ENCODE measurements at places on chromosomes 1 and 21.

DNA sequence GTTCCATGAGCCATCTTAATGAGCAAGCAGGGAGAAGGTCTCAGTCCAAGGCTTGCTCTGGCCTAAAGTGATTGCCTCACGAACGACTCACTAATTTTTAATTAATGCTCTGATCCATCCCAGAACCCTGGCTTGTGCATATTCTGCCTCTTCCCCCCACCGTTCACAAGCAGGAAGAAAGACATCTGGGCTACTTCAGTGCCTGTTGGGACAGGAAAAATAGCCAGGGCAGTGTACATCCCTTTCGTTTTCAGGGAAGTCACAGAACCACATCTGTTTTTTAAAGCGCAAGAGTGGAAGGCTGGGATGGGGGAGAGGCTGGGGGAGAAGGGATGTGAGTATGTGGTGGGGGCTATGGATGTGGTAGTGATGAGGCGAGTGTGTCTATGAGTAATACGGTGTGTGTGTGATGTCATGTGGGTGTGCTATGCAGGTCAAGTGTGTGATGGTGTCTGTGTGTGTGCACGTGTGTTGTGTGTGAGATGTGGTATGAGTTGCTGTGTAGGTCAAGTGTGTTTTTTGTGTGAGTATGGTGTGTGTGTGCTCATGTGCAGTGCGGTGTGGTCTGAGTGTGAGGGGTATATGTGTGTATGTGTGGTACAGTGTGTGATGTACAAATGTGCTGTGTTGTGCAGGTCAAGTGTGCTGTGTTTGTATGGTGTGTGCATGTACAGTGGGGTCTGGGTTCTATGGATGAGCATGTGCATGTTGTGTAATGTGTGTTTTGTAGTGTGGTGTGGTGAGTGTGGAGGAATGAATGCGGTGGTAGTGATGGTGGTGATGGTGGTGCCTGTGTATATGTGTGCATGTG is 64.9 kb upstream of the SYT6 start:
- no peak for DNase-seq

- DNase-seq: no peak
Observed at GRCh38 chr1:29974316-29974724, 738.0 kb downstream of the PTPRU start.

GRCh38 chr21:43644609-43645008 is 14.7 kb downstream of the HSF2BP start:
- no peak for DNase-seq

- DNase-seq: no peak
Observed at GRCh38 chr1:222037720-222038119, 295.8 kb upstream of the DUSP10 start.

GRCh38 chr1:53278298-53278725 is 40.0 kb upstream of the MAGOH start:
- DNase-seq: peak; percentile 51

- no peak for DNase-seq
Observed at GRCh38 chr21:41321908-41322495, 5.4 kb downstream of the FAM3B start.
